LHCN-M2 (cell line): ENCODE measurements at places on chromosomes 7 and 10. TPM values are rescaled to one million over a fixed set of nuclear protein-coding genes. Genes with fewer than 3 reads are reported as not detected.
A peak's percentile ranks its signal among the peaks of the same experiment; 100 is the strongest.

SLC26A4 gene
- 34.8 and 59.2 TPM in 2 replicates for total RNA-seq

PLEKHS1 gene
- not detected in 2 replicates for total RNA-seq

POM121L12 gene
- total RNA-seq, result not detected in 2 replicates

GRCh38 chr7:157276731-157277562 is 59.9 kb upstream of the DNAJB6 start:
- DNase-seq, result peak; percentile 48

- DNase-seq, result peak; percentile 57
These were observed 421.3 kb upstream of the GALNT17 start for GRCh38 chr7:70710651-70711050.

DNA sequence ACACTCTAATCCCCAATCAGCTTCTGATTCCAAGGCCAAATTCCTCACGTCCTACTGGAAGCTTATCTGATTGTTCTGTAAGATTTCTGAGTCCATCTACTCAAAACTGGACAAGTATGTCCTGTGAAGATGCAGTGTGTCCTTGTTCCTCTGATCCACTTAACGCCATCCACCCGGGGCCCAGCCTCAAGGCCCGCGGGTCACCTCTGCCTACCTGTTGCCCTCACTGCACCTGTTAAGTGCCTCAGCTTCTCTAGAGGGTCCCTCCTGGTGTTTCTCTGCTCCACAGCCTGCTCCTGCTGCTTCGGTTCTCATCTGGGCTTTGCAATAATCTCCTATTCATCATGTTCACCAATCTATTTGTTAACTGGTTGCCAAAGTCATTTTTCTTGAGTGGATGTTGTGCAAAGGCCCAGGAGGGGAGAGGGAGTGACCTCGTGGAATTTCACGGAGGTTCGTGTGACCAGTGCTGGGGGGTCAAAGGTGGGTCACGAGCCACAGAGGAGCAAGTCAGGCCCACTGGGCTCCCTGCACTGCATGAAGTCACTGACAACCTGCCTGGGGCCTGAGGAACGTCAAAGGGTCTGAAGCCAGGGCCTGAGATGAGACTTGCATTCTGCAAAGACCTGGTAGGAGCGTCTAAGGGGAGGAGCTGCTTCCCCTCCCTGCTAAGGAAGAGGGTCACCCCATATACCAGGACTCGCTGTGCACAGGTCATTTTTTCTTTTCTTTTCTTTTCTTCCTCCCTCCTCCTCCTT is 338.1 kb downstream of the WDR37 start:
- no peak for DNase-seq

DNA sequence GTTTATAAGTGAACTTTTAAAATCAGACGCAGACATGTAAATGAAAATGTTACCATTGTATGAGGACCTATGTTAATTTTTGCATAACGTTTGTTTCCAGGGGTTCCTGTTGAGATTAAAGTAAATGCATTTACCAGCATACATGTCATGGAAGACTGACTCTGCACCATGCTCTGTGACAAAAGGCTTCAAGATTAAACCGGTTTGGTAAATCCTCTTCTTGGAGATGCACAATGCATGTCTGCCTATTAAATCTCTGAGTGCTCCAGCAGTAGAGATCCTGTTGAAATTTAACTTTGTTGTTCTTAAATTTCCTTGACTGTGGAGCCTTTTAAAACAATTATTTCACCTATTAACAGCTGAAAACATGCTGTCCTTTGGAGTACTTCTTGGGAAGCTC is 36.5 kb upstream of the JAZF1 start:
- DNase-seq, result no peak

DNA sequence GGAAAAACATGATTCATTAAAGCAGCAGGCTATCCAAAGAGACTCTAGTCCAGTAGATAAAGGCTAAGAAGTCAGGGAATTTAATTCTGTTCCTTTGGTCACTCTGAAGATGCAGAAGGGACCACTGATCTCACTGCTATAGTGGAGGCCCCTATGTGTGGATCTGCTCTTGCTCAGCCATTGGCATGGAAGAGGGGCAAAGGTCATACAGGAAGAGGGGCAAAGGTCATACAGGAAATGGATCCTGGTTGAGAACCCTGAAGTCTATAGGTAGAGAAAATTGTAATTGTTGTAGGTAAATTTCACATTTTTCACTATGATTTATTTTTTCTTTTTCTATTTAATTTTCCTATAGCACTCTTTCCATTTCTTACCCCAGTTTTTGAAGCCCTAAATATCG is 21.6 kb downstream of the OR2AE1 start:
- DNase-seq, result no peak

- no peak for DNase-seq
These were observed 326.3 kb downstream of the CCSER2 start for GRCh38 chr10:84654671-84655070.

DNA sequence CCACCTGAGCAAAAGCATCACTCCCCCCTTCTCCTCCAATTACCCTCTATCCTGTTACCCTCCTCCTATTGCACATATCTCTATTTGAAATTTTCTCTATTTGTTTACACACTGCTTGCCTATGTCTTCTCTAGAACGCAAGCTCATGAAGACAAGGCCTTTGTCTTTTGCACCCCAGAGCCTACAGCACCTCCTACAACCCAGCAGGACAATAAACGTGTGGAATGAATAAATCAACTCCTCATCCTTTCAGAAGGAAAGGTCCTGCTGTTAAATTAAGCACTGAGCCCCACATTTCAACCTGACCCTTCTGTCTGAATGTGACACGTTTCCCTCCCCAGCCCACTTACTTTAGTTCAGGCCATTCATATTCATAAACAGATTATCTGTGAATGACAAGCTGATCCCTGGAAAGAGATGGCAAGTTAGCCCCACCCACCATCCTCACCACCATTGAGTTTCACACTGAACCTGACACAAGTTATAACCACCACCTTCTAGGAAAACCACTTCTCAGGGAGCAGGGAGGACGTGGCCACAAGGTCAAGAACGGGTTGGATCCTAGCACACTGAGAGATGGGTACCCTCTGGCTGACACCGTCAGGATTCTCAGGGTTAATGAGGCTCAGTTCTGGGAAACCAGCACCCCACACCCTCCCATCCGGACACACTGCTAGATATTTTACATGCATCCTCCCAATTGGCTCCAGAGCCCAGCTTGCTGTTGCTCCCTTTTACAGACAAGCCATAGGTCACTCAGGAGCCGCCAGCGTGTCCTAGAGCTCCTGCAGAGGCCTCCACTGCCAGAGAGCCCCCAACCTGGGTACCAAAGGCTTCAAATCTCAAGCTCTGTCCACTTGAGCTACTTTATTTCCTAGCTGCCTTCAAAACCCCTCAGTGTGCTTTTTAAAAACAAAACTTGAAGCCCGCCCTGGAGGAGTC is 934 bp downstream of the PRTFDC1 start:
- no peak for DNase-seq

GRCh38 chr10:18738835-18739234 is 79.6 kb downstream of the ARL5B start:
- DNase-seq, result no peak
